ENCODE measurements at places on chromosomes 12 and 14.

GRCh38 chr14:63551332-63551731 is 8.2 kb upstream of the PPP2R5E start:
- no peak for DNase-seq

DNA sequence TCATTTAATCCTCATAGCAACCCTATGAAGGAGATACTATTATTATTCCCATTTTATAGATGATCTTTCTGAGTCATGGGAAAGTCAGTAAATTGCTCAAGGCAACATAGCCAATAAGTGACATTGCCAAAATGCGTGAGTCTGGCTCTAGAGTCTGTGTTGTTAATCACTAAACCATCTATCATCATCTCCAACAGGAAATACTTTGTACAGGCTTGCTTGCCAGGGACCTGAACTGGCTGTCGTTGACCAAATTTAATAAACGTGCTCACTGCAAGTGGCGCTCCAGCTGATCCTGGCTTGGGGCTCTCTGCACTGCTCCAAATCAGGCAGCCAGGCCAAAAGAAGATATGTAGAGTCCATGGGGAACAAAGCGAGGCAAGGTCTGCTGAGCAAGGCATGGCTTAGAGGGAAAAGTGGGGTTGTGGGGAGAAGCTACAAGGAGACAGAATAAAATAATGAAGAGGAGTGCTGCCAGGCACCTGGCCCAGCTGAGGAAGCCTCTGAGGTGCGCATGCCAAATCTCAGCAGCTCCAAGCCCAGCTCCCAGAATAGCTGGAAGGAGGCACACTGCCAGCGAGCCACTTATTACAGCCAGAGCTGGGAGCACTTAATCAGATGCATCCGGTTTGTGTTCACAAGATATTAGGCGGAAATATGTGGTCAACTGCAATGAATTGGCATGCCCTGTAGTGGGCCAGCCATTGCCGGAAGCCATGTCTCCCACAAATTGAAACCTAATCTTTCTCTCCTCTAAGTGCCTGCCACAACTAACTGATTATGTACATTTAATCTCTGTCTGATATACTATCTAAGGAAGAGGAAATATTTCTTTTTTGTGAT is 43.3 kb upstream of the PTPRO start:
- DNase-seq: no peak

DNA sequence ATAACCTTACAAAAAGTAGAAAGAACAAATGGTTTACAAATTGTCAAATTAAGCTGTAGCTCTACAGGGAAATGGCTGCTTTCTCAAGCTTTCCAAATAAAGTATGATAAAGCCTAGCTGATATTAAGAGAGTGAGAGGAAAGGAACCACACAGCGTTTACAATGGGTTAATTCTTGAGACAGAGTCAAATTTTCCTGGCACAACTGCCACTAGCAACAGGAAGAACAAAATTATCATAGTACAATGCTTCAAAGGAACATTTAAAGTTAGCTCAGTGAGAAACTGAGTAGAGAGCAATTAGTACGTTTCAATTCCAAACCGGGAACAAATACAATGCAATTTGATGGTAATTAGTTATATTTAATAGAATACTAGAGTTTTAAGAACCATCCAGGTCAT is 116.0 kb downstream of the PPP1R12A start:
- DNase-seq: no peak

DNA sequence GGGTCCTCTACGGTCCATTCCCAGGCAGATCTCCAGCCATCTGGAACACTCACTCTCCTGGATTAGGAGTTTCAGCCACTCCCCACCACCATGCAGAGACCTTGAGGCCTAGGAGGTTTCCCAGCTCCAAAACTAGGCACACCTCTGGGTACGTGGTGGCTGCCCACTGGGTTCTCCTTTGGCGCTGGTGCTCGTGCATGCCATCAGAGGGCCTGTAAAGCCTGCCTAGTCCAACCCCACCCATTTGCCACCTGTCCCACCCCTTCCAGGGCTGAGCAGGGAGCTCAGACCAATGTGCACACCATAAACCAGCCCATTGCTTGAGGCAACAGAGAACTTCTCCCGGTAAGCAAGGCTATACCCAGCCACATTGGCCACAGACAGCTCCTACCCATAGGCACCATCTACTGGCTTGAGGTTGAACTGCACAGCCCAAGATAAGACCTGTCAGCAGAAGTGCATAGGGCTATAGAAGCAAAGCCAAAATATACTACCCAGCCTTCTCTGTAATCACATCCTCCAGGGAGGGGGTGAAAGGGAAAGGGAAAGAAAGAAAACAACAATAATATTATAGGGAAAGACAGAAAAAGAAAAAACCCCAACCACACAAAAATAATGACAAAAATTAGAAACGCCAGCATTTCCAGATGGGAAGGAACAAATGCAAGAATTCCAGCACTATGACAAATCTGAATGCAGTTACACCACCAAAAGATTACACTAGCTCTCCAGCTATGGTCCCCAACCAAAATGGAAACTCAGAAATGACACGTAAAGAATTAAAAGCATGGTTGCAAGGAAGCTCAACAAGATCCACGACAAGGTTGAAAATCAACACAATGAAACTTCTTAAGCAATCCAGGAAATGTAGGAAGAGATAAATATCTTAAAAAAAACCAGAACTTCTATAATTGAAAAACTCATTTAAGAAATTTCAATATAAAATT is 111.9 kb upstream of the CCDC175 start:
- DNase-seq: no peak

DNA sequence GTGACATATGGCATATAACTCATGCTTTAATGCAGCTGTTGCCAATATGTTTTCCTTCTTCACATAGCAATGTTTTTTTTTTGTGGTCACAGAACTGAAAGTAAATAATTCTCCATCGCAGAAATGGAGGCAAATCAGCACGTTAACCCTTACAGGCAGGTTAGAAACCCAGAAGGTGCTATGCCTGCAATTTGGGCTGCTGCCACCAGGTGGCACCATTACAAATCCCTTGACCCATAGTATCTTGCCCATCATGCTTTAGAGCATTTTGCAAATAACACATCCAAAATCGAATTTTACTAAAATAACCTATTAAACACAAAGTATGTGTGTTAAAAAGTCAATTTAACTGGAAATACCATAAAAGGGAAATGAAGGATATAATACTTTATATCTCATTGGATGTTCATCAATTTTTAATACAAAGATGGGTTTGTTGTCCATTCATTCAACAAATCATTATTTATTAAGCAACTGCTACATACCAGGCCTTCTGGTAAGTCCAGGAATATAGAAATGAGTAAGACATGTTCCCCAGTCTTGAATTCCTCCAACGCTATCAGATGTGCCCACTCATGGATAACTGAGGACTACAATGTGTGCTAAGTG is 340.1 kb downstream of the GLT1D1 start:
- no peak for DNase-seq

DNA sequence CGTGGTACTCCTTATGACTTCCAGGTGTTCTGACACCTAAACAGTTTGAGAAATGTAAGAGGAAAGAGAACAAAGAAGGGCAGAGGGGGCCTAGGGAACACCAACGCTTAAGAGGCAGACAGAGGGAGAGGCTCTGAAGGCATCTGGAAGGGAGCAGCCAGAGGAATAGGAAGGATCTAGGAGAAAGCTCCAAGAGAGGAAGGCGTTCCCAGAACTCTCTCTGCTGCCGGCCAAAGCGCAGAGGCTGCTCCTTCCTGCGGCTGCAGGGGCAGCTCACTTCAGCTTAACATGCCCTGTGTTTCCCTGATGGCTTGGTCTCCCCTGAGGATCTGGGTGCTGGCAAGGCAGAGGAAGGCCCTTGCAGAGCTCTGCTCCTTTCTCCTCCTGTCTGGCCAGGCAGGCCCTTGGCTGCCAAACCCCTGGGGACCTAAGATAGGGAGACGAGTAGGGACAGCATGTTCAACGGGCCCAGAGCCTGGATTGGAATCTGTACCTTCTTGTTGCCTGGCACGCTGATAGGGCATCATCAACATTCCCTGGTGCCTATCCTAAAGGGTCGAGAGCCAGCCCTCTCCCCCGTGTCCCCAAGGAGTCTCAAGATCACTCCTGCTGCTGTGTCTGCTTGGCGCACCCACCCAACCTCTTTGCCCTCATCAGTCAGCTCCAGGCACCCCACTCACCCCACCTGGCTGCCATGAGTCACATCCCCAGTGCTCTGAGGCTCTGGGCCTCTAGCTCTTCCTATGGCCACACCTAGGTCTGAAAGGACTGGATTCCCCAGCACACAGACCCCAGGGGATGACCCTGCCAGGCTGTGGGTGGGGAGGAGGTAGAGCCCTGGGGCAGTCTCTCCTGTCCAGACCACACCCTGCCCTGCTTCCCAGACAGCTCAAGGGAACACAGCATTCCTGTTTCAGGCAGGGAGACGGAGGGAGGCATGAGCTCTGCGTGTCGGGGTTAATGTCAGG is 45.6 kb downstream of the LTBP2 start:
- no peak for DNase-seq

GRCh38 chr12:67427336-67427735 is 158.2 kb downstream of the CAND1 start:
- no peak for DNase-seq

DNA sequence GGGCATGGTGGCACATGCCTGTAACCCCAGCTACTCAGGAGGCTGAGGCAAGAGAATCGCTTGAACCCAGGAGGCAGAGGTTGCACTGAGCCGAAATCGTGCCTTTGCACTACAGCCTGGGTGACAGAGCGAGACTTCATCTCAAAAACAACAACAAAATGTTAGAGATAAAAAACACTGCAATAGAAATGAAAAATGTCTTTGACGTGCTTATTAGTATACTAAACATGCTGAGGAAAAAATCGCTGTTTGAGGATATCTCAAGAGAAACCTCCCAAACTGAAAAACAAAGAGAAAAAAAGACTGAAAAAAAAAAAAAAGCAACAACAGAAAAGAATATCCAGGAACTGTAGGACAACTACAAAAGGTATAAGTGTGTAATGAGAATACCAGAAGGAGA is 15.2 kb upstream of the APOLD1 start:
- DNase-seq: no peak

GRCh38 chr12:74899031-74899829 is 310.4 kb downstream of the KCNC2 start:
- no peak for DNase-seq

DNA sequence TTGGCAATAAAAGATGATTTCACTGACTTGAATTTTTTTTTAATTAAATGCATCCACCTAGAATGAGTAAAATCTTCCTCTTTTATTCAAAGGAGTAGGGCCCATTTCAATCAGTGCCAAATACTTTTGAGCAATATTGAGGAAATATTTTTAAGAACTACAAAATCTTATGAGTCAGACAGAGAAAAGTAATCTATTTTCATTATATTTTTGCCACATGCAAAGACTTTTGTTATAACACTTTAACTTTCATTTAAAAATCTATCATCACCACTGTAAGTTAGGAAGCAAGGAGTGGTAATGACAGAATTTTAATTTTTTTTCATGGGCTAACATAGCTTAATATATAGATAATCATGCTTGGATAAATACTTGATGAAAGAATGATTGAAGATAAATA is 345.2 kb upstream of the KITLG start:
- no peak for DNase-seq

GRCh38 chr14:105436891-105437722 is 17.5 kb downstream of the MTA1 start:
- DNase-seq: no peak

DNA sequence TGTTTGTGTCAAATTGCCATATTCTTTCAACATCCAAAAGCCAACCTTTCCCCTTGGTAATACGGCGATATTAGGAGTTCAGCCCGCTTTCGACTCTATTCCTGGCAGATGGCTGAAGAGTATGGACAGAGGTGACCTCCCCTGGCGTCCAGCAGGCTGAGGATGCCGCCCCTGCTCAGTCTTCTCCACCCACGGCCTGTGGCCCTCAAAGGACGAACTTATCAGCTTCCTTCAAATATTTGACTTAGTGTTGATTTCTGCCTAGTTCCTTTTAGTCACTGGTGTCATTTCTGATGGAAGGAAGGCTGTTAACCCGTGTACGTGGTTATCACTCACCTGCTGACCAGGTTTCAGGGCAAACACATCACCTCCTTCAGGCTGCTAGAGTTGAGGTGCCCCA is 65.0 kb downstream of the TESC start:
- no peak for DNase-seq

DNA sequence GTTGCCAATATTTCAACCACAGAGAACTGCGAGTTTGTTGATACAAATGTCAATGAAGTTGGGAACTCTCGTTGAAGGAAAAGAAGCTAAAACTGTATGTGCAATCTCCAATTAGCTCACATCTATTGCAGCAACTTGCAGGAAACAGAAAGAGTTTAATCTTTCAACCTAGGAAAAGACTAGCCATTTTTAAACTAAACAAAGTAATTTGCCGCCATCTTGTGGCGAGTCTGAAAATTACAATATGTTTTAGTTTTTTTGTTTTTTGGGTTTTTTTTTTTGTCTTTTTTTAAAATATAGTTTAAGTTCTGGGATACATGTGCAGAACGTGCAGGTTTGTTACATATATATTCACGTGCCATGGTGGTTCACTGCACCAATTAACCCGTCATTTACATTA is 131.2 kb upstream of the FOXG1 start:
- DNase-seq: no peak

DNA sequence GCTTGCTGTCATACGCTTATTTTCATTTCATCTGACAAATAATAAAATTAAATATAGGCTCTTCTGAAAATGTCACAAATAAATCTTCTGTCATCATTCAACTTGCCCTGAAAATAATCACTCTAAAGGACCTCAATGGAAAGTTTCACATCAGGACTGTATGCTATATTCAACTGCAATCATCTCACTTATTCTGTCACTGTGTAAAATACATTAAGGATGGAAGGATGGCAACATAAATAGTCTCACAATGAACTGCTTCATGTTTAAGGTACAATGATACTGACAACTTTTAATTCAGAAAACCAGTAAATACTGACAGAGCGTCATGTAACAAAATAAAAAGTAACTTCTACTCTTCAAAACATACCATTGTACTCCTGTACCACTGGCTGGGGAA is 82.1 kb downstream of the CEP83 start:
- no peak for DNase-seq

GRCh38 chr14:38158468-38158867 is 49.2 kb upstream of the SSTR1 start:
- DNase-seq: no peak

GRCh38 chr12:88496891-88497371 is 83.3 kb downstream of the KITLG start:
- DNase-seq: no peak

DNA sequence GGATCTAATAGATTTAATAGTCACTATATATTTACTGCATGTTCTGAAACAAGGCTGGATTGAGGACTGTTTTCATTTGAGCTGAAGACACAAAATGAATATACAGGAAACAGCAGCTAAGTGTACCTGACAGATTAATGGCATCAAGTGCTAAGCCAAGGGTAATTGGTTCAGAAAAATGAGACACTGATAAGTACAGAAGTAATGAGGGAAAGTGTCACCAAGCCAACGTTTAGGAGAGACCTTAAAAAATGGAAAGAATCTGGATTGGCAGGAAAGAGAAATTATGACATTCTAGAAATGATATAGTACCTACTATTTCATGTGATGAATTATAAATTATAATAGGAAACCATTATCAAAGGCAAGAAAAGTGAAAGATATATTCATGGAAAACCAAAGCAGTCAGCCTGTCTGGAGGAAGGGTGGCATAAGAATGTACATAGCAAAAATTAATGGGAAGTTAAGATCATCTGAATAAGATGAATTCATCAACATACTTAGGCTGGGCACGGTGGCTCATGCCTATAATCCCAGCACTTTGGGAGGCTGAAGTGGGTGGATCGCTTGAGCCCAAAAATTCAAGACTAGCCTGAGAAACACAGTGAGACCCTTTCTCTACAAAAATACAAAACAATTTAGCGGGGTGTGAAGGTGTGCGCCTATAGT is 21.0 kb upstream of the DUSP16 start:
- no peak for DNase-seq

GRCh38 chr12:20695232-20695631 is at the start of gene SLCO1C1:
Gene SLCO1C1, plus strand, starts transcription at chr12:20695332. Its CDS starts 4,245 bp downstream, at chr12:20699577.
- no peak for DNase-seq

Data from stimulated activated CD4-positive, alpha-beta T cell treated with anti-CD3 and anti-CD28 coated beads, Interleukin-2, amount 100 ng/mL, for 24 hours (primary cell).